ENCODE measurements at places on chromosomes 3 and 15.

DNA sequence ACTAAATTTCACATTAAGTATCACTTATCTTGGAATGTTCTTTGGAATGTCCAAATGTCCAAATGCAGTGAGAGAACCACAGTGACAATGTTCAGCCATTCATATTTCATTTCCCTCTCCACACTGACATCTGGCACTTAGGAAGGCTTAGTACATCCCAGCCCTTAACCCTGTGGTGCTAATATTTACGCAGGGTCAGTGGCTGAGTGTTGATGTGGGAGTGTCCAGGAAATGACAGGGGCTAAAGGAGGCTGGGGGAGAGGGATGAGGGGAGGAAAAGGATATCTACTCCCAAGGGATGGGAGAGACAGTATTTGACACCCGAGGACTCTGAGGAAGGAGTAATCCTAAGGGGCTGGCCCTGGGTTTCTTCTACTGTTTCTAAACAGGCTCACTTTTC, 14.1 kb upstream of the CCR4 start:
- DNase-seq, result no peak

DNA sequence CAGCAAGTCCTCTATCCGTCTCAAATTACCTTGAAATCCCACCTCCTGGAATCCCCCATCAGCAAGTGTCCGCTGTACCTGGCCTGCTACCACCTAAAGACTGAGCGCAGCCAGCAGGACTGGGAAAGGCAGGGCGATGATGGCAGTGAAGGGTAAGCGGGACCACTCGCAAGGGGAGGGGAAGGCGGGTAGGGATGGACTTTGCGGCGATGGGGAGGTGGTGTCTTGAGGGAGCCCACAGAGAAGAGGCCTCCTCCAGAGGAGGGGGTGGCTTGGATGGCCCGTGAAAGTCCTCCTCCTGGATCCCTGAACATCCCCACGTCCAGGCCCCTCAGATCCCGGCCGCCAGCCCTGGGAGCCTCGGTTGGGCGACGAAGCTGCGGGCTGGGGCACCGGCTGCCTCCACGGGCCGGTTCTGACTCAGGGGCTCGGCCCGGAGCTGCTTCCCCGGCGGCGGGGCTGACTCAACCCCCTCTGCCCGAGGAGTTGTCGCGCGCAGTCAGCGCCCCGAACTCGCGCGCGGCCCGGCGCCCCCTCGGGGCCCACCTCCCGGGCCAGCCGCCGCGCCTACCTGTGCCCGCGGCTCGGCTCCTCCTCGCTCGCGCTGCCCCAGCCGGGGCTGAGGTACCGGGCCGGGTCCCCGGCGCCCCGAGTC, 512 bp downstream of the LARP6 start:
- no peak for DNase-seq

- no peak for DNase-seq
Measured at GRCh38 chr3:193080821-193081365, 160.1 kb upstream of the PLAAT1 start.

- DNase-seq, result no peak
Measured at GRCh38 chr3:13017361-13018042, 55.7 kb downstream of the IQSEC1 start.

DNA sequence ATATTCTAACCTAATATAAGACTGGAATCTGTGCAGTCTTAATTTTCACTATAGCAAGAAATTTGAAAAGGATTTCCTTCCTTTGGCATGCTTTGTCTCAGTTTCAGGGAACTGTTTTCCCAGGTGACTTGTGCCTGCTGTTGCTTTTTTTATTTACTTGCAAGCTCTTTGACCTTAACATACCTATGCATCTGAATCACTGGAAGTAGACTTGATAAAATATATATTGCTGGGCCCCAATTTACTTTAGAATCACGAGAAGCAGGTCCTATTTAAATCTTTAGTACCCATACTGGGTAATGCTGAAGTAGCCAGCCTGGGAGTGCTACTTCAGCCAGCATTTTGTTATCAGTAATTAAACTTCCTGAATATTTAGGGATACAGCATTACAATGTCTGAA, 257.9 kb upstream of the ALCAM start:
- no peak for DNase-seq

DNA sequence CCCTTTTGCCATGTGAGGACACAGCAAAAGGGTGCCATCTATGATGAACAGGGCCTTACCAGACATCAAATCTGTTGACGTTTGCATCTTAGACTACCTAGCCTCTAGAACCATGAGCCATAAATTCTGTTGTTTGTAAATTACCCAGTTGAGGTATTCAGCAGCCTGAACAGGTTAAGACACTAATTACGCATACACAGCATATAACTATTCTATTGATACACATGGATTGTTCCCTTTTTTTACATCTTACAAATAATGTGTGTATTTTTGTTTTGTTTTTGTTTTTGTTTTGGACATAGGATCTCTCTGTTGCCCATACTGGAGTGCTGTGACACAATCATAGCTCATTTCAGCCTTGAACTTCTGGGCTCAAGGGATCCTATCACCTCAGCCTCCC, 255.5 kb downstream of the OPA1 start:
- no peak for DNase-seq

Measured in AG04450 (cell line).